ENCODE measurements at places on chromosomes 5 and 9.
A peak's percentile ranks its signal among the peaks of the same experiment; 100 is the strongest.

DNA sequence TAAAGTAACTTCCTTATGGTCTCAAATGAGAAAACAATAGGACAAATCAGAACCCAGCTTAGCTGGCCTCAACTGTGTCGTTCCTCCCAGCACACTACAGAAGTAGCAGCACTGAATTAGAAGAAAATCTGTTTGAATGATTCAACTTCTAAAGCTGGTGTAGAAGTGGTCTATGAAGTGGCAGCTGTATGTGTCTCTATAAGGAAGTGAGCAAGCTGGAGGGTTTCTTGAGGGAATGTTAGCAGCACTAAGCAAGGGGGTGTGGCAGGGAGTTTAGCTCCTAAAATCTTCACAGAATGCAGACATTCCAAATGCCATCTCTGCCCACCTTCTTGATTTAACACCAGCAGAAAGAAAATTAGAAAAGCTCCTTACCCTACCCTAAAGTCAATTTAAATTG, 4.1 kb downstream of the KLF9 start:
- peak; percentile 23 for DNase-seq

GRCh38 chr5:100872408-100873190, 30.5 kb downstream of the ST8SIA4 start:
- DNase-seq = no peak

GRCh38 chr5:27462936-27463335, 424.6 kb upstream of the CDH9 start:
- DNase-seq = no peak

DNA sequence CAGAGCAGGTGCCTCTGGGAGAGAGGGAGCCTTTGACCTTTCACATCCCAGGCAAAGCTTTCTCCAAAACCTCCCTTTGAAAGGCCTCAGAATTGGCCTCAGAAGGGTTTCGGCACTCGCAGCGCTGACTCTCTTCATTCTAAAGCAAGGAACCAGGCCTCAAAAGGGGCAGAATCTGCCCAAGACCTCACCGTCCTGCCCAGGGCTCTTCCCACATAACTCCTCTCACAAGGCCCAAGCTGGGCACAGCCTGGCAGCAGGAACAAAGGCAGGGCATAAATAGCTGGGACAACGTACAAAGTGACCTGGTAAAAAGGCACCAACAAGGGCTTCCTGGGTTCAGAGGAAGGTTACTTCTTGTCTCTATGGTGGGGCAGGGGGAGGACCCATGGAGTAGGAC, 166.3 kb upstream of the FSTL4 start:
- no peak for DNase-seq

DNA sequence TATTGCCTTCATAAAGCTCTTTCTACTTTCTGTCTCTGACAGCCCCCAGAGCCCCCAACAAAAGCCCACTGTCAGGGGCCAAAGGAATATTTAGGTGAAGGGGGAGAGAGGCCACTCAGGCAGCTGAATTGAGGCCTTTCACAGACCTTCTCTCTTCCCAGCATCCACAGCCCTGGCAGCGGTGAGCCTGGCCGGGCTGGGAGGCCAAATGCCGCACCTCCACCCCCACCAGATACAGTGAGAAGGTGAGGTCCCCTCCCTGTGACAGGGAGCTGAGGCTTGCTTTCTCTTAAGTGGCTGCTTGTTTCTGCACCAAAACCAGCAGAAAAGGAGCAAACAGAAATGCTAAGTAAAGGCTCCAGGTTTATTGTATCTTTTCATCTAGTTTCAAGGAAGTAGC, 168.1 kb downstream of the ROR2 start:
- no peak for DNase-seq

- no peak for DNase-seq
Measured at GRCh38 chr5:127296321-127296720, 5.7 kb downstream of the MEGF10 start.

DNA sequence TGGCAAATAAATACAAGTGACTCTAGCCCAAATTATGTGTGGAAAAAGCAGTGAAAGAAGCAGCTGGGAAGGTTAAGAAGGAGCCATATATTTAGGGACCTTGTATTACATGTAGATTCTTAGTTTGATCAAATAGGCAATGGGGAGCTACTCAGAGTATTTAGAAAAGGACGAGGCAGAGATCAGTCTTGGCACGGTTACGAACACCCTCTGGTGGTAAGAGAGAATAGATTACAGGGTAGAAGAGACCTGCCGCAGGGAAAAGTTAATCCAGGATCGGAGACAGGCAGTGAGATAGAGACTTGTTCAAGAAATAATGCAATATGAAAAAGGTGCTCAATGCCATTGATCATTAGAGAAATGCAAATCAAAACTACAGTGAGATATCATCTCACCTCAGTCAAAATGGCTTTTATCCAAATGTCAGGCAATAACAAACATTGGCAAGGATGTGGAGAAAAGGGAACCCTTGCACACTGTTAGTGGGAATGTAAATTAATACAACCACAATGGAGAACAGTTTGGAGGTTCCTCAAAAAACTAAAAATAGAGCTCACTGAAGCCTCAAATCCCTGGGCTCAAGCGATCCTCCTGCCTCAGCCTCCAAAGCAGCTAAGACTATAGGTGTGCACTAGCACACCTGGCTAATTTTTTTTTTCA, 12.0 kb downstream of the INIP start:
- peak; percentile 33 for DNase-seq

DNA sequence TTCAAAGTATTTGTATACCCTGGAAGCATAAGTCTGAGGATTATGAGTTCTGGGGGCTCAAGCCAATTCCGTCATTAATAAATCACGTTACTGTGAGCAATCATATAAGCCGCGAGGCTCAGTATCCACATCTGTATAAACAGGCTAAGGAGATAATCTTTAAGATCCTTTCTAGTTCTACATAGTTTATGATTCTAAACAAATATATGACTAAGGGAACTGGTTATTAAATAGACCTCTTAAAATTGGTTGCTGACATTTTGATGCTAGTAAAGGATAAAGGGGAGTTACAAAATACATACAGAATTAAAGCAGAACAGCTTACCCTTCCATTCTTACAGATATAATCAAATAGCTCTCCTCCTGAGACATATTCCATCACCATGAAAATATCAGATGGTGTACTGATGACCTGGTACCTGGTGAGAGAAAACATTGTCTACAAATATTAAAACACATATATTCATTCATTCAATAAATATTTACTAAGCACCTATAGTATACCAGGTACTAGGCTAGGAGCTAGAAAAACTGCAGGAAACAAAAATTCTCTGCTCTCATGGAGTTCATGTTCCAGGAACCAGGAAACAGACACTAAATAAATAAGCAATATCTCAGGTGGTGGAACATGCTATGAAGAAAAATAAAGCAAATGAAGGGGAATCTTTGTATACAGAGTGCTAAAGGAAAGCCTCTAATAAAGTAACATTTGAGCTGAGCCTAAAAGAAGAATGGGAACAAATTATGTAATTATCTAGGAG, 19.5 kb upstream of the TTC33 start:
- no peak for DNase-seq

GRCh38 chr5:72554897-72555296, 47.7 kb upstream of the ZNF366 start:
- no peak for DNase-seq

GRCh38 chr5:132628814-132629213, 29.2 kb upstream of the IL13 start:
- DNase-seq = no peak
